ENCODE measurements at places on chromosomes 13 and 19.

GRCh38 chr19:46404753-46405468 is 8.5 kb downstream of the CCDC8 start:
- no peak for DNase-seq

DNA sequence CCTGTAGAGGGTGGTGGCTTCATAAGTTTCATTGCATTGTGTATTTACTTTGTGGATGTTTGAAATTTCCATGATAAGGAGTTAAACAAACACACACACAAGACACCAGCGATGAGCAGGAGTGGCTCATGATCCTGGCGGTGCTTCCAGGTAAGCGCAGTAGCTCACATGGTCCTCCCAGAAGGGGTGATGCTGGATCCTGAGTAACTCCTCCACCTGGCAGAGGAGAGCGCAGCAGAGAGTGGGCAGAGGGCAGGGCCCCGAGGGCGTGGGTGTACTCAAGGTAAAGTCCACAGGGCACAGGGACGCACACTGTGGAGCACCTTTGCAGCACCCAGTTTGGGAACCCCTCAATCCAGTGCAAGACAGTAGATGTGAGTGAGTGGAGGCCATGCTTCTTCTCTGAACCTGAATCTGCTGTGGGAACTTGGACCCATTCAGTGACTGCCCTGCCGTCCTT is 54.0 kb downstream of the RFX2 start:
- no peak for DNase-seq

DNA sequence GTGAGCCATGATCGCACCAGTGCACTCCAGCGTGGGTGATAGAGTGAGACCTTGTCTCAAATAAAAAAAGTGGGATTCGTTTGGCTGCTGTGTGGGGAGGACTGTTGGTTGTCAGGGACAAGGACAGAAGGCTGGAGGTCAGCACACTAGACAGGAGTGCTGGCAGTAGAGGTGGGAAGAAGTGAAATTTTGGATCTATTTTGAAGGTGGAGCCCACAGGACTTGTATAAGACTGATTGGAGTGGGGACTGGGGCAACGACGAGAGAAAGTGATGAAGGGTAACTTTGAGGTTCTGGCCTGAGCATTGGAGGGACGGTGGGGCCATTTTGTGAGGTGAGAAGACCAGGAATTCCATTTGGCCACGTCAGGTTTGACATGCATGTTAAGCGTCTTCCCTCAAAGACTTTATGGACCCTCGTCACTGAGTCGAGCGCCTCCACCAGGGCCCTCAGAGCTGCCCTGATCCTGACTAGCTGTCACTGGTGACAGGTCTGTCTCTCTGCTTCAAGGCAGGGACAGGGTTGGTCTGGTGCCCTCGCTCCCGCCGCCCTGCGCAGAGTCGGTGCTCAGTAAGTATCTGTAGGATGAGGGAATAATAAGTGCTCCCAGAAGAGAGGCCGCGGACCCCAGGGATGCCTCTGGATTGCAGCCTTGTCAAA is 673 bp downstream of the CTU1 start:
- no peak for DNase-seq

- no peak for DNase-seq
Observed at GRCh38 chr13:80530191-80530590, 189.3 kb upstream of the SPRY2 start.

GRCh38 chr13:39244561-39245230 is 206.4 kb downstream of the NHLRC3 start:
- no peak for DNase-seq

GRCh38 chr13:112179421-112179820 is 112.5 kb downstream of the SOX1 start:
- no peak for DNase-seq

DNA sequence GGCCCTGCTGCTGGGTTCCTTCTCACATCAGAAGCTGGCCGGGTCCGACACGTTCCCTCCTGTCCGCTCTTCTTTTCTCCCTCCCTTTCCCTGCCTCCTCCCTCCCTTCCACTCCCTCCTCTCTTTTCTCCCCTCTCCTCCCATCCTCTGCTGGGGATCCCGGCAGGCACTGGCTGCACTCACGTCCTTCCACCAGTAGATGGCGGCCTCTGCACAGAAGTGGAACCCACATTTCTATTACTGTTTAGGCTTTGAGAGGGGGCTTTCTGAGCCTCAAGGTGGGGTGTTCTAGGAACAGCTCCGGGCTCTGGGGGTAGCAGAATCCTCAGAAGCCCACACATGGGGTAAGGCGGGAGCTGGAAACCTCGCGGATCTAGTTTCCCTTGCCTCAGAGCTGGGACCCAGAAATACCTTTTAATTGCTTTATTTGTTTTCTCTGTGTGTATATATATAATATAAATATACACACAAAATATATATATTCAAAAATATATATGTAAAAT is 294.2 kb downstream of the ZNF536 start:
- DNase-seq: no peak

- DNase-seq: peak; percentile 79
Observed at GRCh38 chr19:13162724-13163608, 12.8 kb downstream of the IER2 start.
